ENCODE measurements at places on chromosomes 7 and 10.

DNA sequence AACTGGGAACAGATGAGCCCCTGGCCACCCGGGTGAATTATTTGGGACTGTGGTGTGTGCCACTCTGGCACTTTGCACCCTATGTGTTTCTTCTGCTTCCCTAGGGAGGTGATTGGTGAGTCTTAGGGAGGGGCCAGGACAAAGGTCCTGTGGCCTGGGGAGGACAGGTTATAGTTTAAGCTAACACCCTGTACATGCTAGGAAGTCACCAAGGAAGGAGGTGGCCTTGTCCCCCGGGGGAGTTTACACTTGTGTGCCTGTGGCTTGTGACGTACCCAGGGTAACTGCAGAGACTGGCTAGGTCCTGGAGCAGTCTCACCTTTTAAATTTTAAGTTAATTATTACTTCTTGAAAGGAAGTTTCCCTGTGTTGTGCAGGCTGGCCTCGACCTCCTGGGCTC lies 196.2 kb downstream of the BAMBI start:
- no peak for DNase-seq

- DNase-seq: no peak
These were observed 37.9 kb upstream of the PSMG3 start for GRCh38 chr7:1607696-1608095.

- DNase-seq: no peak
These were observed 251.1 kb upstream of the SHH start for GRCh38 chr7:156063241-156063810.

GRCh38 chr7:40782836-40783235 lies 648.0 kb downstream of the SUGCT start:
- no peak for DNase-seq

- no peak for DNase-seq
These were observed 53.8 kb downstream of the C10orf90 start for GRCh38 chr10:126616737-126617136.

DNA sequence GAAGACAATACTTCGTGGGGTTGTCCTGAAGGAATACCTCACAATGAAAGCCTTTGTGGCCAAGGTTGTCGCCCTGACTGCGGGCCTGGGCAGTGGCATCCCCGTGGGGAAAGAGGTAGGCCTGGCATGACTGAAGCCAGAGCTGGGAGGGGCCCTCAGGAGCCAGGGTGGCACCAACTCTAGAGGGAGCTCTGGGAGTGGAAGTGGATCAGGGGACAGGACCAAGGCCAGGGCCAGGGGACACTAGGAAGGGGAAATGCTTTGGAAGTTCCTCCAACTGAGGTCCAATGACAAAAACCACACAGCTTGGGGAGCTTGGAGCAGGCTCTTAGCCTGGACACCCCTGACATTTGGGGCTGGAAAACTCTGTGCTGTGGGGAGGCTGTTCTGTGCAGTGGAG lies 5.8 kb downstream of the CLCN1 start:
- no peak for DNase-seq

DNA sequence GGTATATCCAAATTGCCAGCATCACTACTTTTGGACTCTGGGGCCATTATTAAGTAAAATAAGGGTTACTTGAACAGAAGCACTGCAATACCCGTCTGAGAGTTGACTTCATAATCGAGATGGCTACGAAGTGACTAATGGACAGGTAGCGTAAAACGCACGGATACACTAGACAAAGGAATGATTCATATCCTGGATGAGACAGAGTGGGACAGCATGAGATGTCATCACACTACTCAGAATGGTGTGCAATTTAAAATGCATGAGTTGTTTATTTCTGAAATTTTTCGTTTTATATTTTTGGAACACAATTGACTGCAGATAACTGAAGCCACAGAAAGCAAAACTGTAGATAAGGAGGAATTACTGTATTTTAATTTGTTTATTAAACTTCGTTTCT lies 421.5 kb upstream of the LRGUK start:
- DNase-seq: no peak

Data from stimulated activated CD4-positive, alpha-beta T cell treated with anti-CD3 and anti-CD28 coated beads, Interleukin-12 subunit alpha, Interleukin-12 subunit beta, amount 100 ng/mL, for 24 hours (primary cell).